AG04449 (cell line): ENCODE measurements at places on chromosomes 1 and 21.

GRCh38 chr21:38171723-38172344, 85.0 kb upstream of the KCNJ15 start:
- DNase-seq: no peak

DNA sequence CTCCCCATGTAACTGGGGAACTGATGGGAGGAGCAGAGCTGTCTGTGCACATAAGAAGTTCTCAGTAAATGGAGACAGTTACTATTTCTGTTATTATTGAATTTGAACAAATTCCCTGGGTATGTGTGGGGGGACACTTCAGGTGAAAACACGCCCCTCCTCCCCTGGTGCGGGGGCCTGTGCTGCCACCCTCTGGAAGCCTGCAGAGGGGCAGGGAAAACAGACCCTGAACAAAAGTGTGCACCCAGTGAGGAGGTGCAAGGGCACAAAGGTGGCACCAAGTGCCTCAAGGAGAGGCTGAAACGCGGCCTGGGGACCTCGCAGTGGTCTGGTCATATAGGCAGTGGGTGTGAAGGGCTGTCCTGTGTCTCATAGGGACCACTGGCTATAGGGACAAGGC, 18.2 kb upstream of the NADK start:
- DNase-seq: no peak

DNA sequence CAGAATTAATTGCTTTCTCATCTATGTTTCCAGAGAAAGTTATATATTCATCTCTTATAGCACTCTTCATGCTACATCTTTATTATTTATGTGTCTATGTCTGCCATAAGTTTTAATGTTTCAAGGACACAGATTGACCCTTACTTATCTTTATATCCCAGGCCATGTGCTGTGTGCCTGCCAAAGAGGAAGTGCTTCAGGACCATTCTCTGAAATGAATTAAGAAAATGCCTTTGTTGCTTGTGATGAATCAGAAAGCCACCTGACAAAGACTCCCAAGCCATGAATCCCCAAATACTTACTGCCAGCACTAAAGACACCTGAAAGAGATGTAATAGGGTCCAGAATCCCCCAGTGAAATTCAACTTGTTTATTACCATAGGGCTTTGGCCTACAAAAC, 342.1 kb upstream of the C1orf87 start:
- DNase-seq: no peak

DNA sequence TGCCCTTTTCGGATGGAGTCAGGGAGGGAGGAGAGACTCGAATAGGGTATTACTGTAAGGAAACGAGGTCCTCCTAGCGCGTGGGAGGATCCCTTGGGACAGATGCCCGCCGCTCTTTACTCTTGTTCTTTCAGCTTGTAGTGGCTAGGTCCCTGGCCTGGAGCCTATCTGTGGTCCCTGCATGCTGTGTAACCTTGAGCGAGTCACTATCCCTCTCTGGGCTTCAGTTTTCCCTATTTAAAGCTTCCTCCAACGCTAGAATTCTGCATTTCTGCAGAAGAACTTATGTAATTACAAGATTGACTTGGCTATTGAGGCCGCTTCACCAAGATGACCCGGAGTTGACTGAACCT, 744 bp downstream of the MIER1 start:
- no peak for DNase-seq

DNA sequence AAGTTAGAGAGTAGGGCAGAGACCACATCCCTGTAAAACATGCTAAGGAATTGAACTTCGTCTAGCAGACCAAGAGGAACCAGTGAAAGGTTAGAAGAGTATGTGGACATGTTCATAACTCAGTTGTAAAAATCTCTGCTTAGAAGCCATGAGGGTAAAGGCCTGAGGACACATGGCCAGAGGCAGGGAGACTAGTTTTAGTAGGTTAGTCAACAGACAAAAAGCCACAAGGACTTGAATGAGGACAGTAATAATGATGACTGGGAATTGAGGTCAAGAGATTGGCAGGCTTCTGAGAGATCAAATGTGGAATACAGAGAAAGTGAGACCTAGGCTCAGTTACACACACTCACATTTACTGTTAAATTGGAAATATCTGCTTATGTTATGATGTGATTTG, 205.5 kb upstream of the HOOK1 start:
- no peak for DNase-seq

GRCh38 chr1:228141226-228142044, 1.4 kb downstream of the GUK1 start:
- DNase-seq: no peak

GRCh38 chr1:112060261-112060660, 70.8 kb upstream of the KCND3 start:
- DNase-seq: no peak

- peak; percentile 64 for DNase-seq
These were observed 235.0 kb upstream of the FGGY start for GRCh38 chr1:59061876-59062275.

DNA sequence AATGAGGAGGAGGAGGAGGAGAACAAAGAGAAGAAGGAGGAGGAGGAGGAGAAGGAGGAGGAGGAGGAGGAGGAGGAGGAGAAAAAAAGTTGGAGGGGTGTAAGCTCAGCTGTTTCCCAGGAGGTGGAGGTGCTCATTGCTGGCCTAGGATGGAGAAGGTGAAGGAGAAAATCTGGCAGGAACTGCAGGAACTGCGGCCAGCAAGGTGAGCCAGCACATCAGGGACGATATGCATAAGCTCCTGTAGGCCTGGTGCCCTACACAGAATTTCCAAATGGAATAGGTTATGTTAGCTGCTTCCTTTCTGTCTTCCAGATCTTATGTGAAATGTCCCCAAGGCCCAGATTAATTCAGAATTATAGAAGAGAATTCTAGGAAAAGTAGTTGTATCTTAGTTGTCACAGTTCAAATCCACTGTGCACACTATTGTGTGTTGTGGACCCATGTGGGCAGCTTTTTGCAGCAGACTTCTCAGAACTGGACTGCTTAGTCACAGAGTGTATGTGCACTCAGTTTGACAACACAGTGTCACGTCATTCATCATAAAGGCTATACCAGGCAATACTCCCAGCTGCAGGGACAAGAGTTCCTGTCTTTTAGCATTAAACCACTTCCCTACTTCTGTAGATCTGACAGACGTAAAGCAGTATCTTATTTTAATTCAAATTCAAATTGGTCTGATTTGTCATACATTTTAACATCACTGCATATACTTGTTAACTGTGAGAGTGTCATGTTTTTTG, 303.7 kb downstream of the HLX start:
- no peak for DNase-seq

DNA sequence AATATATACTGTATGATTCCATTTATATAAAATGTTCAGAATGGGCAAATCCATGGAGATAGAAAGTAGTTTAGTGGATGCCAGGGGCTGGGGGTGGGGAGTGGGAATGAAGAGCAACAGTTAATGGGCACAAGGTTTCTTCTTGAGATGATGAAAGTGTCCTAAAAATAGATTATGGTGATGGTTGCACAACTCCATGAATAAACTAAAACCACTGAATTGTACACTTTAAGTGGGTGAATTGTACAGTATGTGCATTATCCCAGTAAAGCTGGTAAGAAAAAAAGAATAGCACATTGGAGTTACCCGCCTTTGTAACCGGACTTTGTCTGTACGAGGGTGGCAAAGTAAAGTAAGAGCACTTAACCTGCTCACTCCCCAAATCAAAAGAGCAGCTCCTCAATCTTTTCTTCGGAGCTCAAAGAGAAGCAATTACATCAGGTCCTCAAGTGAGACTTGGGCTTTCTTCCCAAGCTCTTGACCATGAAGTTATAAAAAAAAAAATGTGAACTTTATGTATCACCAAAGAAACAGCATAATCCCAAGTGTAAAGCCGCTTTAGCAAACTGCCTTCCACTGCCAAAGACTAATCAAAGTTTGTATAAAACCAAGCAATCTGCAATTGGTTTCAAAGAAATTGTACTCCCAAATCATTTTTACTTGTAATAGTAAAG, 32.1 kb downstream of the ALDH9A1 start:
- peak; percentile 29 for DNase-seq
